ENCODE measurements at places on chromosomes 1 and 21. TPM values are rescaled to one million over a fixed set of nuclear protein-coding genes. Genes with fewer than 3 reads are reported as not detected.
A peak's percentile ranks its signal among the peaks of the same experiment; 100 is the strongest.

The GJA9 gene
- 0.42 TPM for polyA plus RNA-seq

DNA sequence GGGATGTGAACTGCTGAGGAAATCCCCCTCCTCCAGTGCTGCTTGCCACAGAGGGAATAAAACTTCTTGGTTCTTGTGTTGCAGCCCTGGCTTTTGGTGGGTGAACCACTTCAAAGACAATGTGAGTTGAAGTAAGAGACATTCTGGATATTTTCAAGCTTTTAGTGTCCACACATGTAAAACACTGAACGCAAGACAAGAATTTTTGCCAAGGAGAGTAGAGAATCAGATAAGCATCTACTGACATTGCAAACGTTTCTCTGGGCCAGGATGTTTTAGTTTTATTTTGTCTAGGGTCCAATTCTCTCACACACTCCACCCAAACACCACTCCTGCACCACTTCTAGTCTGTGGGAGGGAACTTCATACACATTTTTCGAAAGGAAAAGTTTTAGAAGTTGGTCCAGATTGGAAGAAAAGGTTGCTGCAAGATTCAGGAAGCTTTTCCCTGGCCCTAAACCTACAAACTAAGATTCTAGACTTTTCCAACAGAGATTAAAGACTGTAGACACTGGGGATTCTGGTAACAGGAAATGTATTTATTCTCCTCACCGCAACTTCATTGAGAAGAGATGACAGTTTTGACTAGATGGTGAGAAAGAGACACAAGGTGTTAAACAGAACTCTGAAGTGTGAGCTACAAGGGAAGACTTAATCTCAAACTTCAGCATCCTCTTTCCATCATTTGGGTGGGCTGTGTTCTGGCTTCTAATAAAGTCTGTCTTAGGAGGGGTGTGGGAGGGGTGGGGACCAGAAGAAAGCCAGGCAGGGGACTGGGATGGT is 16.1 kb downstream of the FASLG start:
- no peak for DNase-seq

The URB1 gene
- 9.0 TPM for polyA plus RNA-seq

The MAP1LC3C gene
- polyA plus RNA-seq, result 0.72 TPM

DNA sequence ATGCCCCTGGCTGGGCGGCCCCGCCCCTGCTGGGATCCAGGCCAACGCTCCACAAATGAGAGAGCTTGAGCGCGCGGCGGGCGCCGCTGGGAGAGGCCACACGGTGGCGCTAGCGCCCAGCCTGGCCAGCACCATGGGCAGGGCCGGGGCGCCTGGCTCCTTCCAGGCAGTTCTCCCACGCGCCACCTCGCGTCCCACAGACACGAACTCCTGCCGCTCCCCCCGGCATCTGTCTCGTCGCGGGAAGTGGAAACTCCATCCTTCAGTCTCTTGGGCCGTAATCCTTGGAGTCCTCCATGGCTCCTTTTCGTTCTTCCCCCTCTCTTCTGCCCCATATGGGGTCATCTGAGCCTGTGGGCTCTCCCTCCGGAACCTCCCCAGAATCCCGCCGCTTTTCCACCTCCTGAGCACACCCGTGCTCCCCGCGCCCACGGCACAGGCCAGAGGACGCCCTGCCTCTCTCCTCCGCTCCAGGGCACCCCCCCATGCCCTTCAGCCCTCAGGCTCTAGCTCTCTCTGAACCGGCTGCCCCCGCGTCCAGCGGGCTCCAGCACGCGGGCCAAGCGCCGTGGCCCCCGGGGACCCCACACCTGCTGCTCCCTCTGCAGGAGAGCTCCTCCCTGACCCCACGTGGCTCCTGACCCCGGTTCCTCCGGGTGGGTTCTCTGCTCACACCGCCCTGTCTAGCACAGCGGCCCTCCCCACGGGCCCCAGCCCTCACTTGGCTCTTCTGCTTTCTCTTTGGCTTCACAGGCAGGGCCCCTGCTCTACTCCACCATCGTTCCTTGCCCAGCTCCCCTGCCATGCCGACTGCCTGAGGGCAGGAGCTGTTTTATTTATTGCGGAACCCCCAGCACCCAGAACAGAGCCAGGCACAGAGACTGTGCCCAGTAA is 31.9 kb upstream of the EDN2 start:
- DNase-seq, result peak; percentile 92

- no peak for DNase-seq
These were observed 30.6 kb downstream of the FAF1 start for GRCh38 chr1:50929376-50929958.

The RGS13 gene
- polyA plus RNA-seq, result 2.3 TPM

DNA sequence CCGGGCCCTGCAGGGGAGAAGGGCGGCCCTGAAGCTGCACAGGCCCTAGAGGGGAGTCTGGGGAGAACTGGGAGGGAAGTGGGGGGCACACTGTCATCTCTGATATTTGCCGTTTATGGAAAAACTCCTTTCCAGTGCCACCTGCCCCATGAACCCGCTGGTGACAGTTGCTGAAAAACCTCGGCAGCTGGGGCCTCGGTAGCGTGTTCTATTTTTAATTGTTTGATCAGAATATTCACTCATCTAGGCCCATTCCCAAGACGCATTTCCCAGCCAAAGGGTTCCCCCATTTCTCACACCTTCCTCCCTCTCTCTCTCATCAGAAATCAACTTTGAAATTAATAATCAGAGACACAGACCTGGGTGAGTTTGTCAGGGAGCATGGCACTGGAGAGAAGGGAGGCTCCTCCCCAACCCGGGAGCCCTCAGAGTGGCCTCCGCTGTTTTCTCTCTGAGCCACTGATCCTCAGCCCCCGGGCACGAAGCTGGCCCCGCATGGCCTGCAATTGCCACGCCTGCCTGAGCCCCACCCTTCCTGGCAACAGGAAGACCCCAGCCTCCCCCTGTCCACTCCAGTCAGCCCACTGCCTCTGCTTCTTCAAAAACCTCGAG is 111.1 kb downstream of the CASZ1 start:
- DNase-seq, result no peak

The TRAF3IP3 gene
- polyA plus RNA-seq, result 21.0 TPM

GRCh38 chr1:22575532-22576149 is 12.4 kb downstream of the EPHA8 start:
- no peak for DNase-seq

DNA sequence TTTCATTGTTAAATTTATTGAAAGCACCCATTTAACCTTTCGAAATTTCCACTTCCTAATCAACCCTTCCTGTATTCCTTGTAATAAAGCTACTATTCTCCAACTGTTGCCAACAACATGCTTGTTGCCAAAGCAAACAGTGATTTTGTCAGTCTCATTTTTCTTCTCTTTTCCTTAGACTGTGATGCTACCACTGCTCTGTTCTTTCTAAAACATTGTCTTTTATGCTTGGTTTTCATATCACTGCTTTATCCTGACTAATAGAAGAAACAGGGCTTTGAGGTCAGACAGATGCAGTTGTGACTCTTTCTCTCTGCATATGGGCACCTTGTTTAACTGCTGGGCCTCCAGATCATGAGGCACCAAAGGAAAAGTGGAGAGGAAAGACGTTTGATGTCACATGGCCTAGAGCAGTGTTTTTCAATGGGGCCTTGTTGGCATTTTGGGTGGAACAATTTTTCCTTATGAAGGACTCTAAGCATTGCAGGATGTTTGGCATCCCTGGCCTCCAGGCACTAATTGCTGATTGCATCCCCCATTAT is 56.1 kb downstream of the HMCN1 start:
- DNase-seq, result peak; percentile 2

GRCh38 chr1:25821630-25822091 is 1.9 kb downstream of the MTFR1L start:
- DNase-seq, result no peak

DNA sequence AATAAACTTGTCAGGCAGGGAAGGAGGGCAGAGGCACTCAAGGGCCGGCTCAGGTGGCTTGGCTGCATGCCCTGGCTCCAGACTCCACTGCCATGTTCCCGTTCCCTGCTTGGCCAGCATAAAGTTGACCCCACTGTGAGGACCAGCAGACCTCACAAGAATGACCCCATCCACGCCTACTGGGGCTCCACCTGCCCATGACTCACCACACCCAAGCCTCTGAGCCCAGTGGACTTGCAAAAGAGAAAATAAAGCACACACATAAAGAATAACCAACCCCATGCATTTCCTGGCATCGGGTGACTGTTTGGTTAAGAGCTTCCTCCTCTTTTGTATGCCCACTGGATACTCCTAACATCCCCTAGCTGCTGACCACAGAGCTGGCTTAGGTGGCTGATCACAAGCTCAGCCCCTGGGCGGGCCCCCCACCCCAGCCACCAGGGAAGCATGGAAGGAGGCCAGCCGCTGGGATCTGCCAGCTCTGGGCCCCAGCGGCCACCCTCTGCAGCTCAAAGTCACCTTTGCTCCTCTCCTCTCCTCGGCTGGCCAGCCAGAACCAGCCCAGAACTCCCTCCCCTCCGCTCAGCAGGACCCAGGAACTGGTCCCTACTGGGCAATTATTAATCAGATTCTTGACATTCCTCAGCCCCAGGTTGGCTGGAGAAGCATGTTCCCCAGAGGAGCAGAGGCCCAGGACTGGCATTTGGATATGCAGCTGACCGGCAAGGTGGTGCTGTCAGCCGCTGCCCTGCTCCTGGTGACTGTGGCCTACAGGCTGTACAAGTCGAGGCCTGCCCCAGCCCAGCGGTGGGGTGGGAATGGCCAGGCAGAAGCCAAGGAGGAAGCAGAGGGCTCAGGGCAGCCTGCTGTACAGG is at the start of gene KLHDC7A:
Gene KLHDC7A, plus strand, starts transcription at position 616 of the 875 bp plus-strand sequence. Its CDS starts 52 bp downstream, at position 668.
- DNase-seq, result peak; percentile 67

DNA sequence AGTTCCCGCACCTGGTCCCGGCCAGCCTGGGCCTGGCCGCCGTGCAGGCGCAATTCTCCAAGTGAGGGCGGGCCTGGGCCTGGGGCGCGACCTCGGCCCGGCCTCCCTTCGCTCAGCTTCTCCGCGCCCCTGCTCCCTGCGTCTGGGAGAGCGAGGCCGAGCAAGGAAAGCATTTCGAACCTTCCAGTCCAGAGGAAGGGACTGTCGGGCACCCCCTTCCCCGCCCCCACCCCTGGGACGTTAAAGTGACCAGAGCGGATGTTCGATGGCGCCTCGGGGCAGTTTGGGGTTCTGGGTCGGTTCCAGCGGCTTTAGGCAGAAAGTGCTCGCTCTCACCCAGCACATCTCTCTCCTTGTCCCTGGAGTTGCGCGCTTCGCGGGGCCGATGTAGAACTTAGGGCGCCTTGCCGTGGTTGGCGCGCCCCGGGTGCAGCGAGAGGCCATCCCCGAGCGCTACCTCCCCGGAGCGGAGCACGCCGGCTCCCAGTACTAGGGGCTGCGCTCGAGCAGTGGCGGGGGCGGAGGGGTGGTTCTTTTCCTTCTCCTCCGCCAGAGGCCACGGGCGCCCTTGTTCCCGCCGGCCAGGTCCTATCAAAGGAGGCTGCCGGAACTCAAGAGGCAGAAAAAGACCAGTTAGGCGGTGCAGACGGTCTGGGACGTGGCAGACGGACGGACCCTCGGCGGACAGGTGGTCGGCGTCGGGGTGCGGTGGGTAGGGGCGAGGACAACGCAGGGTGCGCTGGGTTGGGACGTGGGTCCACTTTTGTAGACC is 1.2 kb downstream of the OLIG1 start:
- no peak for DNase-seq

- no peak for DNase-seq
These were observed 70.1 kb downstream of the EPHB2 start for GRCh38 chr1:22780696-22781095.

- DNase-seq, result no peak
These were observed 37.1 kb downstream of the ATF6 start for GRCh38 chr1:161803181-161803580.

The CD52 gene
- polyA plus RNA-seq, result 25.3 TPM

DNA sequence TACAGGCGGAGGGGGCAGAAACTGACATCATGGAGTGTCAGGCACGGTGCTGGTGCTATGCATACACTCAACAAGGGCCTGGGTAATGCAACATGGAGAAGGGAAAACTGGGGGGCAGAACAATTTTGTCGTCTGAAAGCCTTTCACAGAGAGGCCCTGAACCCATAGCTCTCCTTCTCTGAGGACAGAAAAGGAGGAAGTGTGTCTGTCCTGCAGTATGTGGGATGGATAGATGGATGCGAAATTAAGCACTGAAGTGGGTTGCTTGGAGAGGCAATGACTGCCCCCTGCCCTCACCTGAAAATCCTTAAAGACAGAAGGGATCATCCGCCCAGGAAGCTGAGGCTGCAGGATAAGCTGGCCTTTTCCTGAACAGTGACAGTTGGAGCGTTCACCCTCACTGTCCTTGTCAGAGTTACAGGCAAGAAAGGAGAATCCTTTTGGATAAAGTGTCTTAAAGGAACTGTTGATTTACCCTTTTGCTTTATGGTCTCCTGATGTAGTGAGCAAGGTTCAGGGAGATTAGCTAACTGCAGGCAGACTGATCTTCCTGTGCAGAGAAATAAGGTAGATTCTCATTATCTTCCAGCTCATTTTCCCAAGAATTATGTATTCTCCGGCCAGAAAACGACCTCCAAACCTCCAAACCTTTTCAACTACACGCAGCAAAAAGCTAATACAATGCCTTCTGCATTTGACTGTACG is 1.6 kb upstream of the FAM20B start:
- DNase-seq, result peak; percentile 79

- DNase-seq, result no peak
These were observed 15.7 kb downstream of the EPHX1 start for GRCh38 chr1:225825607-225826007.

- DNase-seq, result peak; percentile 57
These were observed 50.4 kb upstream of the RIPK4 start for GRCh38 chr21:41817228-41817627.

- no peak for DNase-seq
These were observed 198.6 kb downstream of the GRIK3 start for GRCh38 chr1:36835696-36836095.

DNA sequence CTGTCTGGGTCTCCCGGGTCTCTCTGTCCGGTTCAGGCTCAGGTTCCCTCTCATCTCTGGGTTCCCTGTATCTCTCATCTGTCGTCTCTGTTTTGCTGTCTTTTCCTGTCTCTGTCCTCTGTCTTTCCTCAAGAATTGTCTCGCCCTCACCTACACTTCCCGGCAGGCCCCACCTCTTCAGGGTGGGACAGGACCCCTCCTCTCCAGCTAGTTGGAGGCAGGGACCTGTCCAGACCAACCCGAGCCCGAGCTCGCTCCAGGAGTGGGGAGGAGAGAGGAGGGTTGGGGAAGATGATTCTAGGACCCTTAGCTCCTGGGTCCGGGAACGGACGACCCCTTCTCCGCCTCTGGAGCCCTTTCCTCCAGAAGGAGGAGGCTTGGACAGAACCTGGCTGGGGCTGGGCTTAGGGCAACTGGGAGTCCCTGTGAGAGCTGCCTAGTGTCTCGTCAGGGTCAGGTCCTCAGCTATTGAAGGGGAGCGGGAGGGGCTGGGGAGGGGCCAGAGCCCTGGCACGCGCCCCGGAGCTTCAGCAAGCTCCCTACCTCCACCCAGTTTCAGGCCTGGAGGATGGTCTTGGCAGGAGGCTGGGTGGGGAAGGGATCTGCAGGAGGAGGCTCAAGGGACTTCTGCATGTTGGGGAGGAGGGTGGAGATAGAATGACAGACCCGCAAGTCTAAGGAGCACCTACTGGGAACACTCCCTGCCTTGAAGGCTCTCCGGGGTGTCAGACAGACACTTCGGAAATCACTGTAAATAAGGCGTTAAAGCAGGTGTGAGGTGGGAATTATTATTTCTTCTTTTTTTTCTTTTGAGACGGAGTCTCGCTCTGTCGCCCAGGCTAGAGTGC is 26.3 kb upstream of the EPB41 start:
- DNase-seq, result peak; percentile 59

The AK5 gene
- 4.2 TPM for polyA plus RNA-seq

- DNase-seq, result no peak
These were observed 17.3 kb downstream of the ENAH start for GRCh38 chr1:225635649-225636048.

The CTPS1 gene
- polyA plus RNA-seq, result 31.2 TPM

- no peak for DNase-seq
These were observed 88.2 kb downstream of the KAZN start for GRCh38 chr1:14686701-14687100.

The TMEM51 gene
- polyA plus RNA-seq, result 35.7 TPM

- no peak for DNase-seq
These were observed 19.6 kb upstream of the COQ8A start for GRCh38 chr1:226920446-226920894.

- no peak for DNase-seq
These were observed 11.9 kb downstream of the SOAT1 start for GRCh38 chr1:179305450-179305849.

Data from large intestine (tissue), 12 donors.